ENCODE measurements at places on chromosomes 3 and 15. TPM values are rescaled to one million over a fixed set of nuclear protein-coding genes. Genes with fewer than 3 reads are reported as not detected.

The MUSTN1 gene
- 0.27 TPM for total RNA-seq

The TATDN2 gene
- 14.0 TPM for total RNA-seq

The TMEM87A gene
- 29.6 TPM for total RNA-seq

The ARHGEF26 gene
- 1.1 TPM for total RNA-seq

The TMEM202 gene
- not detected for total RNA-seq

The KNL1 gene
- total RNA-seq: 1.3 TPM

The SCN5A gene
- 0.27 TPM for total RNA-seq

The FRMD4B gene
- 76.5 TPM for total RNA-seq

The AP3B2 gene
- total RNA-seq: 0.54 TPM

DNA sequence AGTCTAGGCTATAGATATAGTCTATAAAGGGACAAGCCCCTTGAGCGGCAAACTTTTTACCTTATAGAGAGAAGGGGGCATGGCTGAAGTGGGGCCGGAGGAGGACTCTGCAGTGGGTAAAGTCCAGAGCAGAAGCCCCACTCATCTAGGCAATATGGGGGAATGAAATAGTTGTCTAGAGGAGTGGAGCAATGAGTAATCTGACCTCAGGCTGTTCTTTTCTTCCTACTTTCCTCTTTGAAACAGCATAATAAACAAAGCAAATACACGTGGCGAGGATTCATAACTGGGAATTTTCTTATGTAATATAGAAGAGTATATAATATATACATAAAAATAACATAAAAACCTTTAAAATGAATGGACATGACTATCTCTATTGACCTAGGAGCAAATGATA, 546.4 kb upstream of the ZNF385D start:
- no peak for DNase-seq

DNA sequence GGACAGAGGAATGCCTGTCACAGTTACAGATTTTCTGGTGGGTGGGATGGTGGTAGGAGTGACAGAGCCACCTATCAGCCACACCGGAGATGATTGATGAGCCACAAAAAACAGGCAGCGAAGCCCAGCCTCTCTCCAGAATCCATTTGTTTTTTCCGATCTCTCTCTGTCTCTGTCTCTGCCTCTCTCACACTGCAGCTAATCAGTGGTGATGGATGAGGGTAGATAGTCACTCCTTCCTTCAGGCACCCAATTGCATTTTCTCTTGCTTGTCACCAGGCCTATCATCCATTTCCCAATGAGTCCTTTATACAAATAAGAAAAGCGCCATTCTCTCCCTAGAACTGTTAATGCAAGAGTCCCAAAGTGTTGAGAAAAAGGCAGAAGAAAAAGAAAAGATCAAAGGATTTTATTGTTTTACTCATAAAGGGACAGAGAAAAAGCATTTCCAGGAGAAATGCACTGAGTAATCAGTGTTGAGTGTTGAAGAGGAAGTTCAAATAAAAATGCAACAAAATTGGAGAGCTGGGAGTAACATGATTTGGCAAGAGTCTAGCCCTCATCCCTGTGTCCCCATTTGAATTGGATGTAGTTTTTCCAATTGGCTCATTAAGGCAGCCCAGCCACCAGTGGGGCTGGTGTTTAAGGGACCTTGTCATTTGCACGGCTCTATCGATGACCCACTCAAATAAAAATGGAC, 1089.3 kb downstream of the TUSC7 start:
- no peak for DNase-seq

- no peak for DNase-seq
Measured at GRCh38 chr3:12231431-12231830, 57.4 kb upstream of the PPARG start.

DNA sequence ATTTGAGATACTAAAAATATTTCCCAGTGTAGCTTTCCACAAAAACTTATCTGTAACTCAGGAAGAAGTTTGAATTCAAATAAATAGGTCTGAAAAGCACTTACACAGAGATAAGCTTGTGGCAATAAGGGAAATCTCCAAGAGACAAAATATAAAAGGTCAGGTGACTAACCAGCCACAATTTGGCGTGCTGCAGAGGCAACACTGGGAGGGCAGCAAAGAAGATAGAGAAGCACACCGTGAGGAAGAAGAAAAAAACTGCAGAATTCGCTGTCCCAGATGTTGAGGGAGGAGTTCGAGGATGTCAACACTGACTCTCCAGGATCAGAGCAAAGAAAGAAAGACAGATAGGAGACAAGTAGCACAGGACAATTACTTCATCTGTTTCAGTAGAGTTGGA, 204.4 kb downstream of the FMN1 start:
- no peak for DNase-seq

DNA sequence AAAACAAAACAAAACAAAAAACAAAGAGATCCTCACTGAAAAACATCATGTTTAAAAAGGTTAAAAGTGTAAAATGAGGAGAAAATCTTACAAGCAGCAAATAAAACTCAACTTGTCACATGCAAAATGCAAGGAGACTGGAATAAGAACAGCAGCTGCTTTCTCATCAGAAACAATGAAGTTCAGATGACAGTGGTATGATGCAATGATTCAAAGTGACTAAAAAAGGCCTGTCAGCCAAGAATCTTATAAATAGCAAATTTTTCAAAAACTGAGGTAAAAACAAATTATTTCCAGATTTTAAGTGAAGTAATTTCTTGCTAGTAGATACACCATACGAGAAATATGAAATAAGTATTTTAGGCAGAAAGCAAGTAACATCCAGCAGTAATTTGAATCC, 68.6 kb upstream of the EPHA3 start:
- no peak for DNase-seq

- DNase-seq: peak; percentile 40
Measured at GRCh38 chr15:85545752-85546151, 165.3 kb downstream of the AKAP13 start.

DNA sequence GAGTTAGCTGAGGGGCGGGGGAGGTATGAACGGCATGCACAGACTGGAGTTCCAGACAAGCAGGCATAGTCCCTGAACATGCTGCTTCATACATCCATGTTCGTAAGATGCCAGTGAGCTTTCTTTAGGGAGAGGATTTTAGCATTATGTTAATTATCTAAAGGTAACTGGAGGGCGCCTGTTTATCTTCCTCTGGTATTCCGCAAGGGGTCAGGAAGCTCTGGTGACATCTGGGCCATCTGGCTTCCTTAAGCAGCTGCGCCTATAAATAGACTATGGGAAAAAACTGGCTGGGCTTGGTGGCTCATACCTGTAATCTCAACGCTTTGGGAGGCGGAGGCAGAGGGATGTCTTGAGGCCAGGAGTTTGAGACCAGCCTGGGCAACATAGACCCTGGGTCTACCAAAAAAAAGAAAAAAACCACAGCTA, 1.5 kb upstream of the FBXO22 start:
- no peak for DNase-seq

DNA sequence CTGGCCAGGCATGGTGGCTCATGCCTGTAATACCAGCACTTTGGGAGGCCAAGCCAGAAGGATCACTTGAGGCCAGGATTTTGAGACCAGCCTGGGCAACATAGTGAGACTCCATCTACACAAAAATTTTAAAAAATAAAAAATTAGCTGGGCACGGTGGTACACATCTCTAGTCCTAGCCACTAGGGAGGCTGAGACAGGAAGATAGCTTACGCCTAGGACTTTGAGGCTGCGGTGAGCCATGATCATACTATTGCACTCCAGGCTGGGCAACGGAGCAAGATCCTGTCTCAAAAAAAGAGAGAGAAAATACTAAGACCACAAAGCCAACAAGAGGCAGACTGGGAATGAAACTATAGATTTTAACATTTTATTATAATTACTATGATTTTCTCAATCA, 4.1 kb downstream of the MB21D2 start:
- no peak for DNase-seq

DNA sequence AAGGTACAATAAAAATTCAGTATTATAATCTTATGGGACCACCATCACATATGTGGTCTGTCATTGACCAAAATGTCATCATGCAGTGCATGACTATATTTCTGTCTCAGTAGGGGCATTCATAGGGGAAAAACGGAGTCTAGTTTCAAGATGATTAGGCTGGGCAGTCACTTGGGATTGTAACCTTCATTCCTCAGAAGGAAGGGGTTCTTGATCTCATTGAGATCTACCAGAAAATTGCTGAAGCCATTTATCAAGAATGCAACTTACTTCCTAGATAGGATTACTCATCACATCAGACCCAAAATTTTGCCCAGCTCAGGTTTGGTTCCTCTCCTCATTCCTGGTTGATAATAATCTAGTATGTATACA, 37.3 kb downstream of the BTD start:
- no peak for DNase-seq
